ENCODE measurements at places on chromosomes 4 and X. TPM values are rescaled to one million over a fixed set of nuclear protein-coding genes. Genes with fewer than 3 reads are reported as not detected.

USP9X gene
- 186 TPM for total RNA-seq

PAGE4 gene
- total RNA-seq = not detected

PGAM4 gene
- not detected for total RNA-seq

IDUA gene
- total RNA-seq = 7.8 TPM

APLN gene
- 4.4 TPM for total RNA-seq

TLL1 gene
- 4.6 TPM for total RNA-seq

UGT2A3 gene
- total RNA-seq = not detected

PORCN gene
- total RNA-seq = 9.7 TPM

SORBS2 gene
- 62.7 TPM for total RNA-seq

MAML3 gene
- 7.4 TPM for total RNA-seq

MGAT4D gene
- total RNA-seq = under 0.01 TPM

UGT2B15 gene
- not detected for total RNA-seq

TAF7L gene
- total RNA-seq = 0.46 TPM

L1CAM gene
- total RNA-seq = 182 TPM

CD38 gene
- total RNA-seq = 8.1 TPM

CCDC110 gene
- total RNA-seq = 5.5 TPM

UCP1 gene
- total RNA-seq = 0.23 TPM

SLC10A4 gene
- 10.1 TPM for total RNA-seq

CXCL3 gene
- total RNA-seq = 1.2 TPM

SCML1 gene
- 6.0 TPM for total RNA-seq

DTHD1 gene
- 7.4 TPM for total RNA-seq

ASB9 gene
- 1.2 TPM for total RNA-seq

EXOC1L gene
- total RNA-seq = not detected

GABRG1 gene
- 90.7 TPM for total RNA-seq

BGN gene
- 7.6 TPM for total RNA-seq

PCGF3 gene
- total RNA-seq = 66.9 TPM

PLXNA3 gene
- 20.5 TPM for total RNA-seq

ZAR1 gene
- total RNA-seq = 0.23 TPM

MRPL1 gene
- 49.1 TPM for total RNA-seq

SPIN3 gene
- 34.1 TPM for total RNA-seq

Data from diencephalon (tissue), 1 donor.